CD4-positive, alpha-beta memory T cell (primary cell): ENCODE measurements at places on chromosomes 4 and X. TPM values are rescaled to one million over a fixed set of nuclear protein-coding genes. Genes with fewer than 3 reads are reported as not detected.

Gene ANOS1
- 0.14 TPM for total RNA-seq

Gene P2RY8
- 195 TPM for total RNA-seq

Gene PTPN13
- 7.8 TPM for total RNA-seq

Gene HOPX
- total RNA-seq: 16.9 TPM

Gene GAGE12E
- total RNA-seq: not detected

Gene PGAM4
- not detected for total RNA-seq

Gene CT47B1
- not detected for total RNA-seq

Gene GRID2
- total RNA-seq: not detected

Gene EDA2R
- total RNA-seq: 1.3 TPM

Gene PLAC8
- total RNA-seq: 148 TPM

Gene CWH43
- not detected for total RNA-seq

Gene FGF13
- not detected for total RNA-seq

Gene BANK1
- total RNA-seq: not detected

Gene TRO
- 2.2 TPM for total RNA-seq

Gene ARR3
- not detected for total RNA-seq

Gene CXorf49
- not detected for total RNA-seq

Gene BEND2
- total RNA-seq: not detected

Gene NEIL3
- total RNA-seq: 0.15 TPM

Gene RNF113A
- 45.3 TPM for total RNA-seq

Gene ETDB
- not detected for total RNA-seq

Gene ADAMTS3
- not detected for total RNA-seq

Gene NKX6-1
- total RNA-seq: not detected

Gene TMPRSS11F
- total RNA-seq: not detected

Gene GAGE2A
- not detected for total RNA-seq

Gene SLC25A53
- total RNA-seq: 21.0 TPM

Gene CYSLTR1
- 29.4 TPM for total RNA-seq

Gene LRP2BP
- total RNA-seq: 1.9 TPM

Gene DDX53
- not detected for total RNA-seq

Gene PDZD4
- 4.4 TPM for total RNA-seq

Gene ITGB1BP2
- 3.5 TPM for total RNA-seq

Gene SLC6A14
- total RNA-seq: not detected
